Epithelial cell of prostate (primary cell): ENCODE measurements at places on chromosomes 16 and 17.

GRCh38 chr16:56310690-56311089 lies 114.7 kb downstream of the AMFR start:
- no peak for DNase-seq

GRCh38 chr16:3189869-3190268 lies 1.9 kb downstream of the OR1F1 start:
- DNase-seq: no peak

GRCh38 chr16:82201926-82202325 lies 31.9 kb upstream of the MPHOSPH6 start:
- DNase-seq: no peak

GRCh38 chr16:49012961-49013726 lies 268.5 kb downstream of the CBLN1 start:
- DNase-seq: no peak

GRCh38 chr16:74738816-74739215 lies 35.8 kb downstream of the FA2H start:
- DNase-seq: no peak

- no peak for DNase-seq
These were observed 154.8 kb upstream of the FOXF1 start for GRCh38 chr16:86355531-86355930.

GRCh38 chr16:27414788-27415431 lies 12.9 kb downstream of the IL21R start:
- no peak for DNase-seq

DNA sequence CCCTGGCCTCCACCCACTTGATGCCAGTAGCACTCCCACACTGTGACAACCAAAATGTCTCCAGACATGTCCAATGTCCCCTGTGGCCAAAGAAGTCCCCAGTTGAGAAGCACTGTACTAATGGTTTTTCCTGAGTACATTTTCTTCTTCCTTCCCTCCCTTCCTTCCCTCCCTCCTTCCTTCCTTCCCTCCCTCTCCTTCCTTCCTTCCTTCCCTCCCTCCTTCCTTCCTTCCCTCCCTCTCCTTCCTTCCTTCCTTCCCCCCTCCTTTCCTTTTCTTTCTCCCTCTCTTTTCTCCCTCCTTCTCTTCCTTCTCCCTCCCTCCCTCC lies 76.7 kb upstream of the CDC42EP4 start:
- DNase-seq: no peak

GRCh38 chr17:35918665-35919064 lies 11.9 kb downstream of the RDM1 start:
- no peak for DNase-seq

DNA sequence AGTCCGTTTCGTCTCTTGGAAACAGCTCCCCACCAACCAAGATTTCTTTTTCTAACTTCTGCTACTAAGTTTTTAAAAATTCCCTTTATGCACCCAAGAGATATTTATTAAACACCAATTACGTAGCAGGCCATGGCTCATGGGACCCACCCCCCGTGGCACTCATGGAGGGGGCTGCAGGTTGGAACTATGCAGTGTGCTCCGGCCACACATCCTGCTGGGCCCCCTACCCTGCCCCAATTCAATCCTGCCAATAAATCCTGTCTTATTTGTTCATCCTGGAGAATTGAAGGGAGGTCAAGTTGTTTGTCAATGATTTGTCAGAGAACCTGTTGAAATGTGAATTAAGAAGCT lies 48.2 kb downstream of the IL21R start:
- no peak for DNase-seq

DNA sequence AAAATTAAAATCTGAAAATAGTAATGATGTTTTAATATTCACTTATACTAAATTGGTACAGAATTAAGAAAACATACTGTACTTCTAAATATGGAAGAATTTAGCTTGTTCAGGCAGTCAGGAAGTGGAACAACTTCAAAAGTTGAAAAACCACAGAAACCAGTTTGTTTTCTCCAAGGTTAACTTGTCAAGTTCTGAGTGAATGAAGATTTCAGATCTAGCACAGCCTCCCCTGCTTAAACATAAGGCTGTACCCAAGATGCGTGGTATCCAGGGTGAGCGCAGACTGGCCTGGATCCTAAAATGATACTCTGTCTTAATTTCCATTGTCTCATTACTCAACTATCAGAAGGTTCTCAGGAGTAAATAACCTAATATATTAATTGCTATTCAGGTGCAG lies 730.7 kb upstream of the KIF2B start:
- no peak for DNase-seq

DNA sequence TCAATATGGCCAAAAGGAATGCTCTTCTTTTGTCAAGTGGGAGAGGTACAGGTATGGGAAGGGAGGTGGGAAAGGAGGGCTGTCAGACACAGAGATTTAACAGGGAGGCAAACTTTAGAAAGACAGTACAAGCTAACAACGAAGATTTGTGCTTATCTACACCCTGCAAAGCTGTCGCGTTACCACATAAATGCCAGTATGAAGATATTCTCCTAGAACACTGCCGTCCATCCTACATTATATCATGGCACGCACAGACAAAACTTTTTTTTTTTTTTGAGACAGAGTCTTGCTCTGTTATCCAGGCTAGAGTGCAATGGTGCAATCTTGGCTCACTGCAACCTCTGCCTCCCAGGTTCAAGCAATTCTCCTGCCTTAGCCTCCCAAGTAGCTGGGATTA lies 50.6 kb downstream of the STH start:
- no peak for DNase-seq

- no peak for DNase-seq
These were observed 2.6 kb downstream of the KAT2A start for GRCh38 chr17:42118545-42118944.

DNA sequence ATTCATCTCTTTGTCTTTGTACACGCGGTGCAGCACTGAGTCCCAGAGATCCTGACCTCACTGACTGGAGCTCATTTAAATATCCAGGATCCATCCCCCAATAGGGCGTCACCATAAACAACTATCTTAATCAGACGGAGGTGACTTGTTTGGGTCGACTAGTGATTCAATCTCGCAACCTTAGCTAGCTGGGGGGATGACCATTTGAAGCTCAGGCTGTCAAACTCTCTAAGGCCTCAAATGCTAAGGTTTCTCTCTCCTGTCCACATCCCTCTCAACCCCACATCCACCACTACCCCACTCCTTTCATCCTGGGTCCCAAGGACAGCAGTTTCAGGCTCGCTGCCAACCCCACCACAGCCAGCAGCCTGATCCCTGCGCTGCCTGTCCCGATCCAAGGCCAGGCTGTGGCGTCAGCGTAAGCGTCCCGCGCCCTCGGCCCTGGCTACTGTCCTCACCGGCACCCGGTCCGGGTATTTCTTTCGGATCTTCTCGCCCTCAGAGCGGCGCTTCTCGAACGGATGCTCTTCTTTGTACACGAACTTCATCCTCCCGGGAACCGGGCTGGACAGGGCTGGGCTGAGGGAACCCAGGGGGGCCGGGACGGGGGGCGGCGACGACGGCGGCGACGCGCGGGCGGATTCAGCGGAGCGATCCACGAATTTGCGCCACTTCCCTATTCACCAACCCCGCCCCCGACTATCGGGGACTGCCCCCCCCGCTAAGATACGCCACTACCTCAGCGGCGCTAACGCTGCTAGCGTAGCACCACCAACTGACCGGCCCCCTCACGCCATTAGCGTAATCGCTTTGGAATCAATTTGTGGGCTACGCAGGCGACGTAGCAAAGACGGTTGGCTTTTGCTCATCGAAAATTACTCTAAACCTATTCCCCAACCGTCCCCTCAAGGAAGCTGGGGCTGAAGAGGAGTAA lies at the start of gene GABARAP:
Gene GABARAP (minus strand): TSS at position 667 of the 934 bp plus-strand sequence. CDS start 119 bp downstream, at position 548.
- DNase-seq: peak; percentile 60

DNA sequence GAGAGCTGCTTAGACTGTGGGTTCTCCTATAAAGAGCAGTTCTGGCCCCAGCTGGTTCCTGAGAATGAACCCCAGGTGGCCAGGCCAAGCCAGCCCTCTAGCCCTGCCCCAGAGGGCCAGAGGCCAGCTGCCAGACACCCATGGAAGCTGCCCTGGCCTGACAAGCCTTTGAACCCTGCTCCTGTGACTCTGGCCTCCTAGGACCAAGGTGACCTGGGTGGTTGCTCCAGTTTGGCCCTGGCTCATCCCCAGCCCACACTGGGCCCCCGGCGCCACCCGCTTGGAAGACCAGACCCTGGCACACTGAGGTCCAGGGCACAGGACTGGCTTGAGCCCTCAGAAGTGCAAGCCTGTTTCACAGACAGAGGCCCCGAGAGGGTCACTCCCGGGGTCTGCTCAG lies 6.8 kb upstream of the KCNJ12 start:
- no peak for DNase-seq

DNA sequence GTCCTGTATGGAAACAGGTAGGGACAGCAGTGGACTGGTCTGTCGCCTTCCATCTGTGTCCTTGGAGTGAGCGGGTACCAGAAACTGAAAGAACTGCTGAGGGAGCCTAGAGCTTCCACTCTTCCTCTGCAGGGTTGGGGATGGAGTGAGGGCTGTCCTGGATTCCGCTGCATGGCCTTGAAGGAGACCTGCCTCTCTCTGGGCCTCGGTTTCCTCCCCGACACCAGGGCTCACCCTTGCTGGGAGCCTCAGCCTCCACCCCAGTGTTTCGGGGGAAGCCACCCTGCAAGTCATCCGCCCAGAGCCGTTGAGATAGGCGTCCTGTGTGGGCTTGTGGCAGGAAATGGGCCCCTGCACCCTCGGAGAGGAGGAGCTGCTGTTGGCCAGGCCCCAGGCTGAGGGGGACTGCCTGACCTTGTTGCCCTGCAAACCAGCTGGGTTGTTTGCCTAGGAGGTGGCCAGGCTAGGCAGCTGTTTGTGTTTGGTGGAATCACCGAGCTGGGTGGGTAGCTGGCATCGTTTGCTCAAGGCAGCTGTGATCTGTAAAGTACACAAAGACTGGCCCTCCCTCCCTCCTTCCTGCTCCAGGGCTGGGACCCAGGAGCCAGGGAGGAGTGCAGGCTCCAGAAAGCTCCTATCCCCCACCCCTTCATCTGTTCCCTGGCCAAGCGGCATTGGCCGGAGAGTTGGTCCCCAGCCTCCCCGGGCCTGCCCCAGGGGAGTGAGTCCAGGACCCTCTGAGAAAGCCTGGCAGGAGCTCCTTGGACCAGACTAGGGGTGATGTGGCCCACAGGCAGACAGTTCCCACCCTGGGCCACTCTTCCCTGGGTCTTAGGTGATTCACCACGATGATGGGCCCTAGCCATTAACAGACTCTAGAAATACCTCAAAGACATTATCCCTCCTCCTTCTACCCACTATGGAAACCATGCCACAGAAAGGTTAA lies 1.3 kb downstream of the RAB37 start:
- DNase-seq: no peak

GRCh38 chr16:177394-177822 lies 928 bp downstream of the HBA1 start:
- no peak for DNase-seq

- no peak for DNase-seq
These were observed 60.5 kb downstream of the NF1 start for GRCh38 chr17:31155208-31155810.

GRCh38 chr17:55433629-55434422 lies 12.2 kb upstream of the MMD start:
- peak; percentile 86 for DNase-seq

- no peak for DNase-seq
These were observed 1153.4 kb downstream of the CDH8 start for GRCh38 chr16:60882816-60883215.

DNA sequence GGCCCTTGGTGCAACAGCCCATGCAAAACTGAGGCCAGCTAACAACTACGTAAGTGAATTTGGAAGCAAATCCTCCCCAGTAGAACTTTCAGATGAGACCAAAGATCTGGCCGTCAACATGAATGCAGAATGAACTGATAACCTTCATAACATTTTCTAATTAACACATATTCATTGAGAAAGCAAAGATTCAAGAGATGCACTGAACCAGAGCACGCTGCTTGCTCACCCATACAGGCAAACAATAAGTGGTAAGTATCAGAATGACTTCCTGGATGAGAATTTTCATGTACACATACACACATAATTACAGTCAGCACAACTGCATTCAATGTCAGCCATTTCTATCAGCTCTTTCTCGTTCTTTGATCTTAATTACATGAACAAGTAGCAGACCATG lies 30.6 kb downstream of the XYLT1 start:
- no peak for DNase-seq

DNA sequence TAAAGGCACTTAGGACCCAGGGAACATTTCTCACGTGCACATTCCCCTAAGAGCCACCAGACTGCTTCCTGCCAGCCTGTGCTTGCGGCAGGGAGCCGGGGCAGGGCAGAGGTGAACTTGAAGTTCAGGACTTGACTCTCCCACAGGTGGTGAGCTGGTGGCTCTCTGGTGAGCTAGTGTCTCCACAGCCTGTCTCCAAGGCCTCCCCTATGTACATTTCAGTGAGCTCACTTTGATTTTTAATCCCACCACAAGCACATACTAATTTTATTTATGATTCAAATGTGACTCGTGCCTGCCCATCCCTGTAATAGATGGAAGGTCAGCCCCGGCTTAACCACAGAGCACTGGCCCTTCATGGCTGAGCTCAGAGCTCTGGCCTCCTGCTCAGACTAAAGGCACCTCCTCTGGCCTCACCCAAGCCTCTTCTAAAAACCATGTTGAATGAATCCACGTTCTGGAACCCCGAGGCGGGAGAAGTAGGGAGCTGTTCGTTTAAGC lies 9.2 kb downstream of the SNN start:
- DNase-seq: no peak

DNA sequence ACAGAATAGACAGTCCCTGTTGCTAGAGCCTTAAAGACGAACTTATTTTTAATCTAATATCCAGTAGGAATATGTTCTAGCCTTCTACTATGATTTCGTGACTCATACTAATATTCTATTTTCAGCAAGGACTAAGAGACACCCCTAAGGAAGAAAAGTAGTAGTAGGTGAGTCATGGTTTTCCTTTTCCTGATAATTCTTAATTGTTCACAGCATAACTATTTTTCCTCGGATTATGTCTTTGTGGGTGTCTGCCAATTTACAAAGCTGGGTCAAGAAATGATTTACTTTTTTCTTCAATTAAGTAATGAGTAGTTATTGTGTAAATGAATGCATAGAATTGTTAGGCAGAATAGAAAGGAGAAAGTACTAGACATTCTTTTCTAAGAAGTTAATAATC lies 292.2 kb downstream of the TOX3 start:
- no peak for DNase-seq

- DNase-seq: no peak
These were observed 32.4 kb downstream of the FOXK2 start for GRCh38 chr17:82551779-82552457.

- no peak for DNase-seq
These were observed 486 bp downstream of the ZNF785 start for GRCh38 chr16:30585022-30585399.

GRCh38 chr16:68760671-68761275 lies 23.7 kb downstream of the CDH1 start:
- DNase-seq: peak; percentile 93

DNA sequence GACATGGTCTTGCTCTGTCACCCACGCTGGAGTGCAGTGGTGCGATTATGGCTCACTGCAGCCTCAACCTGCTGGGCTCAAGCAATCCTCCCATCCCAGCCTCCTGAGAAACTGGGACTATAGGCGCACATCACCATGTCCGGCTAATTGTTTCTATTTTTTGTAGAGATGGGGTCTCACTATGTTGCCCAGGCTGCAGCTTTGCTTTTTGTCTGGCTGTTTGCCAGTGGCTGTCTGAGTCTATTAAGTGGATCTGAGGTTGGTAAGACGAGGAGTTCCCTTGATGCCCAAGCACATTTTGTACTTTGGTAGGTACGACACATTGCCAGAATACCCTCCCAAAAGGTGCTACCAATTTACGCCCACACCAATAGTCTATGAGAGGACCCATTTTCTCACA lies 5.1 kb downstream of the TBX21 start:
- DNase-seq: no peak
